ENCODE measurements at places on chromosomes 12 and 14.
A peak's percentile ranks its signal among the peaks of the same experiment; 100 is the strongest.

- peak; percentile 65 for DNase-seq
Measured at GRCh38 chr14:34064349-34064748, 113.5 kb upstream of the EGLN3 start.

DNA sequence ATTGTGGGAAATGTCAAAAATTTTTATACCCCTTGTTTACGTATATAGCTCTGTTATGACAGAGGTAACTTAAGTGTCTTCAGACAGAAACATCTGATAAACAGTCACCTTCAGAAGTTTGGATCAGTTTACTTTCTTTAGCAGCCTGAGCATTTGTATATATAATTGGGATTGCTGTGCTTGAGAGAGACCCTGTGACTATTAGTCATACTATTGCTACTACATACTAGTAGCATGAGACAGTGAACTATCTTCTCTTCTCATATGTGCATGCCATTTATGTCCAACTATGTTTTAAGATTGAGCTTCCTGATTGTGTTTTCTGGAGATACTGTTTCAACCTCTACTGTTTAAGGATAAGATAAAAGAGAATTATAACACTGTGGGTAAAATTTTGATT lies 101.5 kb downstream of the PDE6H start:
- DNase-seq, result no peak

DNA sequence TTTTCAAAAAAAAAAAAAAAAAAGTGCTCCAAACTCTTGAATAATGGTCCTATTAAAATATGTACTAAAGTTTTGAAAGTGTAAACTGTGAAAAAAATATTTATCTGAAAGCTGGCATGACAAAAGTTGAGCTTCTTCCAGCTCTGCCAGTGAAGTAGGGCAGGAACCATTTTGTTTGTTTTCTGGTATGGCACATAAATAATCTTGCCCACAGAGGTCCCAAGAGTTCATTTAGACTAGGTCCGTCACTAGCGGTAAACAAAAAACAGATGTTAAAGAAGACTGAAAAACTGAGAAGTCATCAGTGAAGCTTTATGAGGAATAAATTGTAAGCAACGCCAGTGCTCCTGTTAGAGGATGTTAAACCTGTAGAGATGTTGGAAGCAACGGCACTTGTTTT lies 7.0 kb downstream of the ERP27 start:
- DNase-seq, result no peak

DNA sequence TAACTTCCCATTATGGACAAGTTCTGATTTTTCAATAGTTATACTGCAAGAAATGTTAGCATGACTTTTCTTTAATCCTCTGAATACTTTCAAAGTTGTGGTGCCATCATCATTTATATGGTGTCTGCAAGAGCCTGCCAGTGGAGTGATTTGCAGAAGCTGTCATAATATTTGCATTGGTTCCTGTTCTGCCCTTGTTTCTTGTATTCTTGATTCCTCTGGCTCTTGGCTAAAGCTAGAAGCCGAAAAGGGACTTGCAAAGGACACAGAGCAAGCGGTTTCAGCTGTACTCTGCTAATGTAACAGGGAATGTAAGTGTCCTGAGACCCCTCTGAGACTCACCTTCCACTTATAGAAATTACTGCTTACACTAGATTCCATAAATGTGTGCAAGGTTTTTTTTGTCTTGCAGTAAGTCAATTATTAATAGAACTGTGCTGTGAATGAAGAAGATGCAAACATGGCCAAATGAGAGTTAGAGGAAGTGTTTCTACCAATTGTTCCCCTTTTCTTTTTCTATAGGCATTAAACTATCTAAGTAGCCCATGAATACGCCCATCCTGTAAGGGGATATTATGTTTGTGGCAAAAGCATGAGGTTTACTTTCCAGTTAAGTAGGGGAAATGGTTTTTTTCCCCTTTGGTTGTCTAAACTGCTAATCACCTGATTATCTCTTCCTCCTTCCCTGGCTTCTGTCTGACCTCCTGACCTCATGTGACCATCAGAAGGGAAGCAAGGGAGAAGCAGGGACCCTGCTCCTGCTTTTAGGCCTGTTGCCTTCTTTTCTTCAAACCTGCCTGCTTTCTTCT lies 5.3 kb downstream of the DYRK4 start:
- DNase-seq, result peak; percentile 22

- DNase-seq, result no peak
Measured at GRCh38 chr14:65476273-65476941, 63.9 kb downstream of the FUT8 start.

DNA sequence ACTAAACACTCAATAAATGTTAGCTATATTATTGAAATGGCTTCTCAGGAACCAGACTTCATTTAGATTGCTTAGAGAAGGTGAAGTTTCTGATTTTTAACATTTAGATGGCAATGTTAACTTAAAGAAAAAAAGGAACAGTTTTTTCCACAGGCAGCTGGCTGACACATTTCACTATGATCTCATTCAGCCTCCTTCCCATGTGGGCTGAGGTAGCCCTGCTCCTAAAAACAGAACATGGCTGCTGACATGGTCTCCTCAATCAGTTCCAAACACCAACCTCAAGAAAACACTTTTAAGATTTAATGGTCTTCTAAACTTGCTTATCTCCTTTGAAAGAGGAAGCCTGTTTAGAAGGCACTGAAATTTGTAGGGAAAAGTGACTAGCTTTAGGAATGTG lies 23.8 kb downstream of the GNS start:
- DNase-seq, result no peak

DNA sequence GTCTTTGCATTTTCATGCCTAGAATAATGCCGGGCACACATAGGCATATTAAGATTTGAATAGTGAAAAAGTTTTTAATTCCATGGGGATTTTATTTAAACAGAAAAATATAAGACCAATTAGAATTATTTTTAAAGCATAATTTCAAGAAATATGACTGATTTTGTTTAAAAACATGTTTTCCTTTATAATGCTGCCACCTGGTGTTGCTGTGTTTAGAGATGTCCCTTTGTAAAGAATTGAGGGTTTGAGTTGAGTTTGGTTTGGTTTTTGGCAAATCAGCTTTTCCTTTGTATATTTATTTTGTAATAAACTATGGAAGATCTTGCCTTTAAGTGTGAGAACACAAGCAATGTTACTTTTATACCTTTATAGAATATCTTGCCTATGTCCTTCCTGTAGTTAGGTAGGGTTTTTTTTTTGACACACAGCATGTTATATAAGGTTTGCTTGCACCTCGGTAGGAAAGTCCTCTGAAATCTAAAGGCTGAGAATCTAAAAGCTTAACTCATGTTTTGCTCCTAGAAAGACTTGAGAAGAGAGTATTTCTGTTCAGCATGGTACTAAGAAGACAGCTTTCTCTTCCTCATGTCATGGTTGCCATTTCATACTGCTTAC lies 31.4 kb upstream of the SNAPC1 start:
- peak; percentile 31 for DNase-seq

DNA sequence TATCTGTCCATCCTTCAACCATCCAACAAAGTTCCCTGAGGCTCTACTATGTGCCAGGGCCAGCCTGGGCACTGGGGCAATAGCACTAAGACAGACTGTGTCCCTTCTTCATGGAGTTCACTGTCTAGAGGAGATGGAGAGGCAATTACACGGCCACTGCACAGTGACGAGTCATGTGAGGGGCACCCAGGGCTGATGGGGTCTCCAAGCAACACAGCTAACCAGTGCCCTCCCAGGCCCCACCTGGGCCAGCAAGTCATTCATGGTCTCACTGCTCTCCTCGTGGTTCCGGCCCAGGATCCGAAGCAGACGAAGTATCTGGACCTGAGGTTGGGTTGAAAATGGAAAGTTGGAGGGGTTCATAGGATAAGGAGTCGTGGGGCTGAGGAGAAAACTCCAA lies 2.7 kb downstream of the AP1G2 start:
- DNase-seq, result no peak

DNA sequence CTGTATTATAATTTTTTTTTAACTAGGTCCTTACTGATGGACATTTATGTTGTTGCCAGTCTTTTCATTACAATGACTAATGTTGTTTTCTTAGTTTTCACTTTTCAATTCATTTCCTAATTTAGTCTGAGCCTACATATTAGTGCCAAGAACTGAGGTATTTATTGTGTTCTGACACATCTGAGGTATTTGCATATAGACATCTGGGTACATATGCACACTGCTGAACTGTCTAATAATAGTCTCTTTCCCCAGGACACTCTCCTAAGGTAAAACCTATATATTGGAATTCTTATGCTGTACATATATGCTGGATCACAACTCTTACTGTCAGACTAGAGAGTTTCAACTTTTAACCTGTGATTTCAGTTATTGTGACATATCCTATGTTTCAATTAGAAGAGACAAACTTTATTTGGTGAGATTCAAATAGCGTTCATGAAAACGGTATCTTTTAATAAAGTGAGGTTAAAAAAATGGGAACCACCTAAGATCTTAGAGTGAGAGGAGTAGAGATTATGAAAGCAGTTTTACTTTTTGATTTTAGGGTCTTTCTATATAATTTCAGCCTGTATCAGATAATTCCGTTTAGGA lies 263.2 kb downstream of the RAD51B start:
- DNase-seq, result no peak

DNA sequence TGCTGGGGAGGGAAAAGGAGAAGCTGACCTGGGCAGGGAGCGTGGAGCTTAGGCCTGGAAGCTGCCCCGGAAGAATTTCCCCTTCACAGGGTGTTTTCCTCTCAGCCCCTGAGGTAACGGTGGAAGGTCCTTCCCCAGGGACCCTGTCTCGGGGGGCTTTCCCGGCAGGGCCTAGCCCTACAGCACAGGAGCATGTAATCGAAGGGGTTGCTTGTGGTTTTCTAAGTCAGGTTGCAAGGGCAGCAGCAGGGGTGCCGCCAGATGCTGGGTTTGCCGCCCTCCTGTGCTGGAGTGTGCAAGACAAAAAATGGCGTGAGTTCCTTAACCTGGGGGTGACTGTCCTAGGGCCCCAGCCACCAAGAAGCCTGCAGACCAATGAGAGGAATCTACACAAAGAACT lies 1.6 kb upstream of the KRT74 start:
- no peak for DNase-seq

- DNase-seq, result no peak
Measured at GRCh38 chr12:78085542-78086182, 255.0 kb downstream of the NAV3 start.

- no peak for DNase-seq
Measured at GRCh38 chr12:106417926-106418910, 60.7 kb downstream of the POLR3B start.

GRCh38 chr14:60738843-60739508 lies 4.4 kb downstream of the MNAT1 start:
- DNase-seq, result no peak

DNA sequence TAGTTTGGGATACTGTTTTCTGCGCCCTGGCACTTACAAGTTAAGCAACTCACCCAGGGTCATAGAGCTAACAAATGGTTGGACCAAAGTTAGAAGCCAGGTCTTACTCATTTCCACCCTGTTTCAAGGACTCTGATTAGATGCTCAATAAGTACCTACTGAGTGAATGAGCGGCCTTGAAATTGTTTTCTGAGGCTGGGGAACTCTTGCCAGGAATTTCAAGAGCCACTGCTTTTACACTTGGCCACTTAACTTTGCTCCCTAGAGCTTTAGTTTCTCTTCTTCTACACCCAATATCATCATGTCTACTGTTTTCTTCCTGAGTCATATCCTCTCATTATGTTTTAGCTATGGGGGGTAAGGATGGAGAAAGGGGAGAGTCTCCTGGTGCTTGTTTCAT lies 431.6 kb downstream of the ZFP36L1 start:
- no peak for DNase-seq

- DNase-seq, result no peak
Measured at GRCh38 chr12:15720295-15720694, 68.9 kb downstream of the EPS8 start.

GRCh38 chr12:100720016-100720654 lies 74.4 kb upstream of the ANO4 start:
- DNase-seq, result no peak

DNA sequence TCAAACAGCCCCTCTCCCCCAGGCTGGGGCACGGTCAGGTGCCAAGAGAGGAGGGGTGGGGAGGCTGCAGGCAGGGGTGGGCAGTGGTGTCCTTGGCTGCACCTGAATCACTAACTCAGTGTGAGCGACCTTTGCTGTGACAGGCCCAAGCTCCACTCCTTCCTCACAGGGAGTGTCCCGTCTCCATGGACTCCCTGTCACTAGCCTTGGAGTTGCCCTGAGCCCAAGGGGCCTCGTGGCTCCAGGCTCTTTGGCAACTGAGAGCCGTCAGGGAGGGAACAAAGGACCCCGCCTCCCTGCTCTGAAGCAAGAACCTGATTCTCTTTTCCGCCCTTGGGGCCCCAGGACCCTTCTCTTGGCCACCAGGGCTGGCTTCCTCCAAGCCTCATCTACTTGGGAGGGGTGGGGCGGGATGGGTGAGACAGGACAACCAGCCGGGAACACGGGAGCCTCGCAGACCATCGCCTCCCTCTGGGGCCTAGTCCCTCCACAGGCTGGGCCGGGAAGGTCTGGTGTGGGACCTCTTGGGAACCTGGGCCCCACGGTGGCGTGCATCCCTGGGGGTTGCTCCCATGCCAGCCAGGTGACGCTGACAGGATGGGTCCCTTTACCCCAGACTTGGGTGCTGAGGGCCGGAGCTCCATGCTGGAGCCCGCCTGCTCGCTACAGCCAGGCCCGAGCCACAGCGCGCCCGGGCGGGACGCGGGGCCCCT lies 935 bp upstream of the ADSS1 start:
- DNase-seq, result no peak

- peak; percentile 24 for DNase-seq
Measured at GRCh38 chr12:6635856-6636531, at the start of gene LPAR5. Gene LPAR5 (minus strand): TSS chr12:6635959. CDS start chr12:6621248, 14,711 bp downstream.

DNA sequence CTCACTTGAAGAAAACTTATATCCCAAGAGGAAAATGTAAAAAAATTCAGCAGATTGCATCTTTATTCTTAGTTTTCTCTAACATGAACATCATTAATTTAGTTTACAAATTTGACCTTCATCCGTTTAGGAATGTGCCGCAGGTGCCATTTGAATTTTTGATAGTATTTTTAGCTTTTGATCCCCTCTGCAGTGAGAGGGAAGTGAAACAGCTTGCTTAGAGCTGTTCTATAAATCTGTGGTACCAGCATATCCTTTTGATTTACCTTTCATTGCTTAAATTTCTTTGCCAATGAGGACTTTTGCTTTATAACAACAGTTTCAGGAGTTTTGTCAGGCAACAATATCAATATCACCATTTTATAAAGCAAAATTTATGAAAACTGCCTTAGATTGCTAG lies 32.7 kb downstream of the DUSP6 start:
- DNase-seq, result no peak

- DNase-seq, result no peak
Measured at GRCh38 chr14:102998393-102998792, 59.0 kb downstream of the CDC42BPB start.

DNA sequence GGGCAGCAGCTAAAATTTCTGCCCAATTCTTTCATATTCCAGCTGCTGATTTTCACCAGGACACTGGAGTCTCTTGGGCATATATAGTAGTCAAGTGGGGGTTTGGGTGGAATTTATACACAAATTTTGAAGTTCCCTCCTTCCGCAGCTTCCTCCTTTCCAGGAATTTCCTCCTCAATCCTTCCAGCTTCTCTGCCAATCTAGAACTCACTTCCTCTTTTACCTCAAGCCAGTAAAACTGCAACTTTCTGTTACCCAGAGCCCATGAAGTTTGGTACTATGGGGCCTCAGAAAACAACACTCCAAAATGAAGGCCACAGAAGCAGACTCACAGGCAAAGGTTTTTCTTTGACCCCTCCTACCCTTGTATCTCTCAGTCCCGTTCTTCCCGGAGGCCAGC lies 51.7 kb upstream of the G2E3 start:
- no peak for DNase-seq

GRCh38 chr14:99380991-99381687 lies 99.5 kb downstream of the SETD3 start:
- no peak for DNase-seq
